Fibroblast of pulmonary artery (primary cell): ENCODE measurements at places on chromosomes 1 and 21.
A peak's percentile ranks its signal among the peaks of the same experiment; 100 is the strongest.

GRCh38 chr1:208939537-208940085 lies 643.9 kb upstream of the CAMK1G start:
- no peak for DNase-seq

- no peak for DNase-seq
Measured at GRCh38 chr21:26177187-26177586, 6.6 kb upstream of the APP start.

- no peak for DNase-seq
Measured at GRCh38 chr1:239711768-239712167, 325.4 kb downstream of the CHRM3 start.

GRCh38 chr21:27572696-27573095 lies 605.8 kb upstream of the ADAMTS5 start:
- DNase-seq = peak; percentile 47

GRCh38 chr1:239823852-239824251 lies 267.8 kb upstream of the FMN2 start:
- DNase-seq = no peak

- DNase-seq = no peak
Measured at GRCh38 chr1:162977944-162978568, 91.1 kb upstream of the RGS4 start.
